ENCODE measurements at places on chromosomes 2 and 18.

- DNase-seq, result no peak
Observed at GRCh38 chr18:27665264-27665799, 480.2 kb upstream of the CHST9 start.

- no peak for DNase-seq
Observed at GRCh38 chr2:211487733-211488132, 931.3 kb downstream of the CPS1 start.

DNA sequence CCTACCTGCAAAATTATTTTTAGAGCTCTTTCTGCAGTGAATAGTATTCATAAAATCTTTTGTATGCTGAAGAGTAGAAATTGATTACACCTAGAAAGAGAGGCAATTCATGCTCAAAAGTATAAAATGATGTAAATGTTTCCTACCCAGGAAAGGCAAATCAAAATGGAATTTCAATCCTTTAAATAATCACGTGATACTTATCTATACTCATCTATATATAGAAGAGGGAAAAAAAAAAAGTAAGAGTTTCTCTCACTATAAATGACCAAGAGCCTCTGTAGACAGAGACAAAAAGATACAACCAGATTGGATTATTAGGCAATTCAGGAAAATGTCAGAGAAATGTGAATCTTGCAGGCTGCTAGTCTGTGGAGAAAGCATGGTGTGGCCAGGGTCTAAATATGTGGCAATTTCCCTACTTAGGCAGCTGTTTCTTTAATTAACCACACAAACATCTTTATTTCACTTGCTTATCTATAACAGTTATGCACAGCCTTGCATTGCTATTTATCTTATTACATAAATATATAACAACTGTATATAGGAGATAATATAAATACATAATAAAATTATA is 39.5 kb downstream of the METTL8 start:
- DNase-seq, result no peak

DNA sequence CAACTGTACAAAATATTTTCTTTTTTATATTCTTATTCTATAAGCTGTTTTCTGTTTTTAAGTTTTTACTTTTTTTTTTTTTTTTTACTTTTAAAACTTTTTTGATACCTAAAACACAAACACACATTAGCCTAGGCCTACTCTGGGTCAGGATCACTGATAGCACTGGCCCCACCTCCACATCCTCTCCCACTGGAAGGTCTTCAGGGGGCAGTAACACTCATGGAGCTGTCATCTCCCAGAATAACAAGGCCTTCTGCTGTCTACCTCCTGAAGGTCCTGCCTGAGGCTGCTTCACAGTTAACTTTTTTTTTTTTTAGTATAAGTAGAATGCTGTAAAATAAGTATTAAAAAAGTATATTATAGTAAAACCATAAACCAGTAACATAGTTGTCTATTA is 415.1 kb downstream of the PTPRM start:
- no peak for DNase-seq

GRCh38 chr18:40431071-40431985 is 1523.7 kb upstream of the PIK3C3 start:
- no peak for DNase-seq

GRCh38 chr18:78796693-78797455 is 182.7 kb upstream of the SALL3 start:
- DNase-seq, result no peak

DNA sequence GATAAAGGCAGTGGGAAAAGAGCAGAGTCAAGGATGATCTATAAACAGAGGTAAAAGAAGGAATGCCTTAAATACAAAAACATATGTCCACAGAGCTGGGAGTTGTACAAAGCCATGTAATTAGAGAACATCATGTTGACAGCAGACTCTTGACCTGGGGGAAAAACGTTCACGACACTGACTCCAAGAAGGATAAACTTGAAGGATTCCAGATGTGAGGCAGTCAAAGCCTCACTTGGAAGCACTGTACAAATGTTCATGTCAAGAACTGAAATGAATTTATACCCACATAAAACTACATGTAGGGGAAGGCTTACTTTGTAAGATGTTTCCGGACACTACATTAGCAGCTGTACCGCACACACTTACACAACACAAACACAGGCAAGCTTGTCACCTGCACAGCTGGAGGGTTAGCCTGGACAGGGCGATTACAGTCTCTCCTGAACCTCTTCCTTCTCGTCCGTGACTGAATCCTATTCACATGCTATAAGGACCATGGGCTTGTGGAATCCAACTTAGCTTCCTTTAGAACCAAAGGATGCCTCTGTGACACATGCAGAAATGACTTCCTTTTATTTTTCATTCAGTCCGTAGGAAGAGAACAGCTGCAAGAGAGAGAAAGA is 88.6 kb downstream of the SH3YL1 start:
- no peak for DNase-seq

GRCh38 chr18:35073186-35074105 is 32.2 kb downstream of the MAPRE2 start:
- DNase-seq, result no peak

Data from cortex of kidney (tissue), 1 donor.